ENCODE measurements at places on chromosomes 3 and 15.

DNA sequence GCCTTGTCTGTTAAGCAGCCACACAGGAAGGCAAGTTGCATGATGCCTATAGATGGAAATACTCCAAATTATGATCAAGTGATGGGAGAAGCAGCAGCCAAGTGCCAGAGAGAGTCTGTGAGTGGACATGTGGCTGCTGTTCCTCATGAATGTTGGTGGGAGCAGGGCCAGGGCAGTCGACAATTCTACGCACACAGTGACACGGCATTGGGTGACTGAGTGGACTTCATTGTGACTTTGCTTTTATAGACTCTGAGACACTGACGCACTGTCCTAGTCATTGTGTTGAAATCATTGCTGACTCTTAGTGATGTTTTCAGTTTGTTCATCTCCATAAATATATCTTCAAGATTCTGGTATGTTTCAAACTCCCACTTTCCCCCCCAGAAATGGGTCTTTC lies 246.3 kb upstream of the SEMA6D start:
- DNase-seq = no peak

GRCh38 chr3:157423337-157423736 lies 13.3 kb upstream of the PTX3 start:
- no peak for DNase-seq

DNA sequence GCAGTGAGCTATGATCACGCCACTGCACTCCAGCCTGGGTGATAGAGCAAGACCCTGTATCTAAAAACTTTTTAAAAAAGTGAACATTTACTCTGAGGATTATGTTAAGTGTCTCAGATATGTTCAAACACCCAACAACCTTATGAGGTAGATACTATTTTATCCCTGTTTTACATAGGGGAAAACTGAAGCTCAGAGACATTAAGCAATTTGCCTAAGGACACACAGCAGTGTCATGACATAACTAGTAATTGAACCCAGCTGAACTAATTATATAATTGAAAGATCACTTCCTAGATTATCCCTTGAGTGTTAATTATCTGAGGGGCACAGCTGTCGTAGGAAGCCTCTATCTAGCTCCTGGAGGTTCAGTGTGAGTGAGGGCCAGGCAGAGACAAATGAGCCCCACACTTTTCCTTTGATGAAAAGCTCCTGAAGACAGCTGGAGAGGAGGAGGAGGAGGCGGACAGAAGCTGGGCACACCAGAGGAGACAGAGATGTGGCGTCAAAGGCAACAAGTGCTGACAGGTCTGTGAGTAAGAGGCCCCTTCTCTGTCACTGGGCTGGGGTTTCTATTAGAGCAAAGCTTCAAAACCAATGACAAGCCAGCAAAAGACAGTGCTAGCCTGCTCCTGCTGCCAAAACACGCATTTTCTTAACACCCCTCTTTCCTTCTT lies 20.5 kb downstream of the TRH start:
- no peak for DNase-seq

DNA sequence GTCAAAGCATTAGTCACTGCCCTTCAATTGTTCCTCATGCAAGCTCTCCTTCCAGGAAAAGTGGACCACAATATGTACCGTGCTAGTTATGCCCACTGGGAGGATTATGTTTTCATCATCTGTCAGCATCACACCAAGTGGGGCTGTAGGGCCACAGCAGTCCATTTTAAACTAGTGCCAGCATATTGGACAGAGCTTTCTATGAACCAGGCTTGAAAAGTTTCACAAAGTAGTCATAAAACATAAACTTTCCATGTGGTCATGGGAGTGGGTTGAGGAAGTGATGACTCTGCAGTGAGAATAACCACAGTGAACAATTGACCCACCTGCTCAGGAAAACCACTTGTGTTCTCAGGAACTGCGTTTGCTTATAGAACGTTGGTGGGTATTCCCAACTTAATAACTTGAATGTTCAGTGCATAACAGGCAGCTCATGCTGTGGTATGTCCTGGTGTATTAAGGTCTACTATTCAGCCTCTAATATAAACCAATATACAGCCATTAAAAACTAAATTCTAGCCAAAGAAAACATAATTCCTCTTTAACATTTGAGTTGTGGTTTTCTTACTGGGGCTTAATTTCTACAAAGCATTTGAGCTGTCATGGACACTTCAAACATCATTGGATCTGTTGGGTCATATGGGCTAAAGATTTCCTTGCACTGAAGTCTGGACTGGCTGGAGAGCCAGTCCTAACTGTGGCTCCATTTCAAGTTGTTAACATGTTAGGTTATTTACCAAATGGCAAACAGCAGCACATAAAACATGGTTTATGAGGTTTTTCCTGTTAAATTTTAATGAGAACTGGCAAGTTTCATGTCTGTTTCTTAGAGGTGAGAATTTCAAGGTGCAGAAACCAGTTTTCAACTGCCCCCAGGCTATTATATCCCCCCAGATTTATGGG lies 274.1 kb downstream of the OTOL1 start:
- DNase-seq = no peak

DNA sequence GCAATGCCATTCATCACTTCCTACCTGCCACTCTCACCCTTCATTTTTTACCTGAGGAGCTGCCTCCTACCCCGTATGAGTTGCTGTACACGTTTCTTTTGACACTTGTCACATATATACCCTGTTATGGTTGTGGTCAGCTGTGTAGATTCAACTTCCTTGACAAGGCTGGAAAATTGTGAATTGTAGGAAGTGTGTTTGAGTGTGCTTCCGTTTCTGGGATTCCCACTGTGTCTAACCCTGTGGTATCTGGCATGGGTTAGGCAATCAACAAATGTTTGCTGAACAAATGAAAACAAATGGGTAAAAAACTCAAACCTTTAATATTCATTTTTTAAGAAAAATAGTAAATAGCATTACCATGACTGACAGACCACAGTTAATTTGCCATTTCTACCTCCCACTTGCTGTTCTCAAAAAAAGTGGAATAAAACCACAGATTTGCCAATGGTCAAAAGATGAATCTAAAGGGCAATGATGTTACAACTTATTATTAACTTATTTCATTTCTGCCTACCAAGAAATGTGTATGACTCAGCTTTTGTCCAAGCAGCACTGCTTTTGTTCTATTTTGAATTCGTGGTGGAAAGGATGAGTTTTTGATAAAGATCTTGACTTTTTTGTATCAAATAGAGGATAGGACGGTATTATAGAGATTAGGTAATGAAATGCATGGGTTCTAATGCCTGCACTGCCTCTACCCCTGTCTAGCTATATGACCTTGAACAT lies 404.6 kb downstream of the LPP start:
- DNase-seq = no peak

DNA sequence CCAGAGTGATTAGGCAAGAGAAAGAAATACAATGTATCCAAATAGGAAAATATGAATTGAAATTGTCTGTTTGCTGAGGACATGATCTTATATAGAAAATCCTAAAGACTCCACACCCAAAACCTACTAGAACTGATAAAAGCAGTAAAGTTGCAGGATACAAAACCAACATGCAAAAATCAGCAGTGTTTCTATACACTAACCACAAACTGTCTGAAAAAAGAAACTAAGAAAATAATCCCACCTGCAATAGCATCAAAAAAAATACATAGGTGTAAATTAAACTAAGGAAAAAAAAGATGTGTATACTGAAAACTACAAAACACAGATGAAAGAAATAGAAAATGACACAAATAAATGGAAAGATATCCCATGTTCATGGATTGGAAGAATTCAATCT lies 203.6 kb upstream of the SETMAR start:
- no peak for DNase-seq

- DNase-seq = no peak
These were observed 23.8 kb upstream of the ZNF148 start for GRCh38 chr3:125398952-125399351.

- DNase-seq = no peak
These were observed 2.8 kb downstream of the GRM2 start for GRCh38 chr3:51709675-51710074.

DNA sequence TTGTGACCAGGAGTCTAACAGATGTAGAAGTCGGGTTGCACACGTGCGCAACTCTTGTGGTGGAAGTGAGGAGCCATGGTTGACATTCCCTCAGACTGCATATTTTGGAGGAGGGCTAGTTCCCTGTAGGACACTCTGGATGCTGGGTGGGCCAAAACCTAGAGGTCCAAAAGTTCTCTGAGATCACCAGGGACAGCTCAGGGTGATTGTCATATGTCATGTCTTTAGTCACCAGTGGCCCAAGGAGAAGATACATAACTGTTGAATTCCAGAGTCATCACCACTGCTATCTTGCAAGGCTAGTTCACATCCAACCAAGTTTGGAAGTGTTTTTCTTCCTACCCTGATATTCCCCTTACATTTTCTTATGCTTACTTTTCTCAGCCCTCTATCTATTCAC lies 95.2 kb upstream of the C3orf80 start:
- no peak for DNase-seq

DNA sequence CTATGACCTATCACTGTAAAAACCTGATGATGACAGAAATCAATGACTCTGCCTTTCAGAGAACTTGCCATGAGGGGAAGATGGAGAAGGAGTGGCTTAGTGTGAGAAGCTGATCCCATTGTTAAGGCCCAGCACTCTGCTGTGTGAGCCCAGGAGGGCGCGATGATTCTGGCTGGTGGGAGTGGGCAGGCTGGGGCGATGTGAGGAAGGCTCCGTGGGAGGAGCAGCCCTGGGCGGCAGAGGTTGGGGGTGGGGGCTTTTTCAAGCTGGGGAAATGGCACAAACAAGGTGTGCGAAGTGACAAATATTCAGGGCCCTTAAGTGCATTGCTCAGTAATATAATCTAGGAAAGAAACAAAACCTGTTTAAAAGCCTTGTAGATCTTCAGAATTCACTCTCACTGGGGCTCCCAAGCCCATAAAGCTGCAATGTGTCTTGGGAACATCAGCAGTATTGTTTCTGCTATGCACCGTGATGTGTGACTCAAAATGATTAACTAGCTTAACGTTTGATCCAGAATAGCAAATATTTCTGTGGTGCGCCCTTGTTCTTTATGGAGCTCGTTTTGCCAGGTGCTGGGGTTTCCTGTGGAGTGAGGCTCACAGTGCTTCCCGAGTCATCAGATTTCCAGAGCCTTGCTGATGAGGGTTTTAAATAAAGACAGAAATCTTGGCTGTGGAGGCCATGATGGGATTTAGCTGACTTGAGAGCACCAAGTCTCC lies 141.0 kb downstream of the CHDH start:
- DNase-seq = no peak

GRCh38 chr15:24675332-24676144 lies at the start of gene NPAP1:
TSS of gene NPAP1 (plus strand) at chr15:24675775. CDS start at chr15:24675868, 93 bp downstream.
- no peak for DNase-seq

- DNase-seq = peak; percentile 79
These were observed 12.9 kb downstream of the C15orf62 start for GRCh38 chr15:40782609-40783227.

DNA sequence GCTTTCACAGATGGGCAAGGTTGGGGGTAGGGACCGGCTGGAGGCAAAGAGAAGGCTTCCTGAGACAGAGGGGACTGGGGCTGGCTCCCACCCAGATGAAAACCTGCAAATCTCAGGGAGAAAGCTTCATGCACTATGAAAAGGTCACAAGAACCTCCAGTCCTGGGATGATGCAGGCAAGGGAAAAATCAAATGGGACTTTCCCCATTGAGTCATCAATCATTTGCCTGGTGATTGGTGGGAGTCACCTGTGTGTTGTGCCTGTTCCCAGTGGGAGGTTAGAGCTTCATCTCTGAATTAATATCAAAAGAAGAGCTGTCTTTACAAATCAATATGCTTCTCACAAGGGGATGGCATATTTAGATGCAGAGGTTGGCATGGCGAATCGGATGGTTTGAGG lies 49.9 kb downstream of the CACNA1D start:
- DNase-seq = no peak

DNA sequence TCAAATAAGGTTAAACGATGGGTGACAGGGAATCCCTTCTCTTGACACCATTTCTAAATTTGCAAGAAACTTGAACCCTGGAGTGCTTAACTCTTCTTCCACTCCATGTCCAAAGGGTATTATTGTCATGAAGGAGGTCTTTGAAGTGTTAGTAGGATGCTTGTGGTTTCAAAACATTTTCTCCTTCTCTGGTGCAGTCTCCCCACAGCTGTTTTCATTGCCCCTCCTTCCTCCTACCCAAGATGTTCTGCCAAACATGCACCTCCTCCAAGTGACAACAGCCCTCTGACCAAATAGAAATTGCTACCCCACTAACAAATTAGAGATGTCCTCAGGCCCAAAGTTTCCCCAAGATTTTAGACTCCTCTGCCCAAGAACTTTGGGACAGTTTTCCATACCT lies 151.4 kb downstream of the POLR2M start:
- no peak for DNase-seq
